Activated naive CD8-positive, alpha-beta T cell treated with anti-CD3 and anti-CD28 coated beads, Interleukin-2, amount 50 U/mL, for 24 hours (primary cell): ENCODE measurements at places on chromosomes 6 and 20.

- peak; percentile 40 for DNase-seq
Observed at GRCh38 chr6:12012038-12012557, at the start of gene HIVEP1. HIVEP1 (plus strand) TSS chr6:12012312; CDS start chr6:12015629, 3,317 bp downstream.

DNA sequence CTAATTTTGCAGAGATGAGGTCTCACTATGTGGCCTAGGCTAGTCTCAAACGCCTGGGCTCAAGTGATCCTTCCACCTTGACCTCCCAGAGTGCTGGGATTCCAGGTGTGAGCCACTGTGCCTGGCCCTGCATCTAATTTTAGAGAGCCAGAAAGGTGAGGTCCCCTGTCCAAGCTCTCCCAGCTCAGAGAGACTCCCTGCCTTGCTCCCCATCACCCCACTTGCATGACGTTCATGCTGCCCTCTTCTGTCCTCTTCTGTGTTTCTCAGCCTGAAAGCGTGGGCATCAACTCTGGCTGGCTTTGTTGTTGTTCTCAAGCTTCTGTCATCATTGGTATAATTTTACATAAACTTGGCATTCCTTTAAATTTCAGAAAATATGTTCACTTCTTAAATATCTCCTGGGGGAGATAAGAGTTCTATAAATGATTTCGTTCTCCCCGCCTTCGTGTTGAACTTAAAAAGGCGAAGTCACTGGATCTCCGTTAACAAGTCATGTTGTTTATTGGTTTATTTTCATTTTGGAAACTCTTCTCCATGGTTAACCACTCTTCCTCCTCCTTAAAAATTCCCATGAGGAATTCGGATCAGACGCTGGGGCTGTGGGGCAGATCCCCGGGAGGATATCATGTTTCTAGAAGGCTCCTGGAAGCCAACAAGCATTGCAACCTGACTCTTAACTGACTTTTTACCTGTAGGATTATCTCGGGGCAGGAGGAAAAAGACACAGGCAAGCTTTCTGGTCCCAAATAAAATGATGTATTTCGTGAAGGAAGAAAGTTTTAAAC, 13.2 kb upstream of the PARD6B start:
- DNase-seq: no peak

GRCh38 chr6:7974938-7975763, 64.6 kb upstream of the TXNDC5 start:
- DNase-seq: no peak

- DNase-seq: peak; percentile 77
Observed at GRCh38 chr6:158072083-158072721, 90.5 kb downstream of the SYNJ2 start.

GRCh38 chr20:25217161-25218108, 21.9 kb downstream of the ENTPD6 start:
- DNase-seq: no peak

GRCh38 chr6:139587469-139587868, 213.0 kb upstream of the CITED2 start:
- no peak for DNase-seq

- DNase-seq: no peak
Observed at GRCh38 chr20:62366370-62367135, 559 bp downstream of the LAMA5 start.

DNA sequence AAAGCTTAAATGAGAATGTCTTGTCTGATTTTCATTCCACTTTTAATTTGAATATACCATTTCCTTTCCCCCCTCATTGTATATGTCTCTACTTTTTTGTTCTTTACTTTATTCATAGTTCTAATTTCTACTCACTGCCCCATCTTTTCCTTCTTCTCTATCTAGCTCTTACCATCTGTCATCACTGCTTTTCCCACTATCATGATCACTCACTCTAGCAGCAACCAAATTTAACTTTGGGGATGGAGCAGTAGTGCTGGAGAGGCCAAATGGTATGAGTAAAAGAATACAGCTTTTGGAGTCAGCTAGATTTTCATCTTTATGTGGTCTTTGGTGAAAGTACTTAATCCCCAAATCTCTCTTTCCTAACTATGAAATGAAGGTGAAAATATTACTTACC, 25.5 kb downstream of the QKI start:
- no peak for DNase-seq

DNA sequence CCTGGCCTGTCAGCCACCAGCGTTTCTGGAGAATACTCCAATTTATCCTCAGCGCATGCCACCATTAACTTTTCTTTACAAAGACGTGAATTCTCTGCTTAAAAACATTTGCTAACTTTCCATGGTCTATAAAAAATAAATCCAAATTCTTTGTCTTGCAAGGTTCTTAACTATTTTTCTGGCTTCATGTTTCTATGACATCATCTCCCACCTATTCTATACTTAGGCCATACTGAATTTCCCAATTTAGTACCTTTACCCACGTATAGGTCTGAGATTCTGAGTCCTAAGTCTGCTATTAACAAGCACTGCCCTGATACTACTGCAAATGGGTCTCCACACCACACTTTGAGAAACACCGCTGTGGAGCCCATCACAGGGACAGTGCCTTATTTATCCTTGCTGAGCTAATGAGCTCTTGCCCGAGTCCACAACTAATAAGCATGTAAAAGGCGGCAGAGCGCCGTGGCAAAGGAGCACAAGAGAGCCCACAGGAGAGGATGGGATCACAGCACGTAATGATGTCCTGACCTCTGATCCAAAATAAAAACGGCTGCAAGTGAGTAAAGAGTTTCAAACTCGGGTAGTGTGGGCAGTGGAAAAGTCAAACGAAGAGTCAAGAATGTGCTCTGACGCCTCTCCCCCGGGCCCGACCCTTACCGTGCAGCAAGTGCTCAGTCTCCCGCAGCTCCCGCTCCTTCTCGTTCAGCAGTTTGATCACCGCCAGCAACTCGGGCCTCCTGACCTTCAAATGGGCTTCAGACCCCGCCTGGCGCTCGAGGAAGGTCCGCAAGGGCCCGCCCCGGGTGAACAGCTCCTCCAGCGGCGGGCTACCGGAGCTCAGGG, 519 bp downstream of the MTRF1L start:
- DNase-seq: no peak

- DNase-seq: no peak
Observed at GRCh38 chr20:16158976-16159286, 414.3 kb downstream of the KIF16B start.

- no peak for DNase-seq
Observed at GRCh38 chr6:63634630-63635029, 972 bp upstream of the PHF3 start.

GRCh38 chr6:39365281-39366074, 43.0 kb upstream of the KCNK16 start:
- DNase-seq: no peak

DNA sequence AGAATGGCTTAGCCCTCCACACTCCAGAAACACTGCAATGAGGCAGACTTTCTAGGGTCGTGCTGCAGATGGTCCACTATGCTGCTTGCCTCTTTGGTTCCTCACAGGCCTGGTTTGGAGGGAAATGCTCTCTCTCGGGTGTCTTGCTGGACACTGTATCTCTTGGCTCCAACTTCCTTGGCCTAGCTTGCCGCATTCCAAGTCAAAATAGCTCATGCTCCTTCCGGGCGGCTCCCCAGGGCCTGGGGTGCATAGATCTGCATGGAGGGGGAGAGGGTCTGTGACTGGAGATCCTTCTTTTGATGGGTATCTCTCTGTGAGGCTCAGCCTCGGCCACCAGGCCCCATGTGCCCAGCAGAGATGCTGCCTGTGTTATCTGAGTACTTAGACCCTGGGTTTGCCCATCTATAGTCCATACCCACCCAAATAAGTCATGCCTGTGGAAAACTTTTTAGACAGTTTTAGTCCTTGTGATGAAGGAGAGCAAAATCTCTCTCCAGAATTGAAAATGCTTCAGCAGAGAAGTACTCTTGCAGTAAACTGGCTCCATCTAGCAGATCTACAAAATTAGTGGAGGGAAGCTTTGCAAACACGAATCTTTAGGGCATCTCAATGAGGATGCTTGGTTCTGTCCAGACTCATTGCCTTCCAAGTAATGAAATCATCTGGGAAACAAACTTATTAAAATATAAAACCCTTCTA, 264.1 kb upstream of the RIN2 start:
- DNase-seq: no peak

DNA sequence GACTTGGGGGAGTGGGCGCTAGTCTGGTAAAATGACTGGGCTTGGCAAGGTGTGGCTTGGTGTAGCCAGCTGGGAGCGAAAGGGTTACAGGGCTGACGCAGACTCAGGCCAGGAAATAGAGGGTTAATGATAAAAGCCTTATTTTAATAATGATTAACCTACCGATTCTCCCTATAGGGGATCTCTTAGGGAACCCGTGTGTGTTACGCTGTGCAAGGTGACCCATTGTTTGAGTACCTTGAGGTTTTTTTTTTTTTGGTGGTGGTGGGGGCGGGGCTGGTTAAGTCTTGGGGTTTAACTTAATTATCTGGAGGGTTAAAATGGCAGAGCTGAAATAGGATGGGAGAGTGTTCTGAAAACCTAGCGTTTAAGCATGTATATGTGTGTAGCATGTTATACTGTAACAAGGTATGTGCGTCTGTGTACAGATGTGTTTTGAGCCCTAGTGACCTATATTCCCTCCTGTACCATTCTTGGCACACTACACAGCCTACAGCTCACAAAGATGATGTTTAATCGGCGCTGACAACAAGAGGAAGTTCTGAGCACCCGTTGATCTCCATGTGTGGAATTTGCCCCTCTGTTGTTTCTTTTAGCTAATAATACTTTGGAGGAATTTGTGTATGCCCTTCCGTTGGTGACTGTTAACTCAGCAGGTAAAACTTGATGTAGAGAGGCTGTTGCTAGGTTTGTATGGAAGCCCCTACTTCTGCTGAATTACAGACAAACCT, 1.3 kb downstream of the CARMIL1 start:
- DNase-seq: no peak

DNA sequence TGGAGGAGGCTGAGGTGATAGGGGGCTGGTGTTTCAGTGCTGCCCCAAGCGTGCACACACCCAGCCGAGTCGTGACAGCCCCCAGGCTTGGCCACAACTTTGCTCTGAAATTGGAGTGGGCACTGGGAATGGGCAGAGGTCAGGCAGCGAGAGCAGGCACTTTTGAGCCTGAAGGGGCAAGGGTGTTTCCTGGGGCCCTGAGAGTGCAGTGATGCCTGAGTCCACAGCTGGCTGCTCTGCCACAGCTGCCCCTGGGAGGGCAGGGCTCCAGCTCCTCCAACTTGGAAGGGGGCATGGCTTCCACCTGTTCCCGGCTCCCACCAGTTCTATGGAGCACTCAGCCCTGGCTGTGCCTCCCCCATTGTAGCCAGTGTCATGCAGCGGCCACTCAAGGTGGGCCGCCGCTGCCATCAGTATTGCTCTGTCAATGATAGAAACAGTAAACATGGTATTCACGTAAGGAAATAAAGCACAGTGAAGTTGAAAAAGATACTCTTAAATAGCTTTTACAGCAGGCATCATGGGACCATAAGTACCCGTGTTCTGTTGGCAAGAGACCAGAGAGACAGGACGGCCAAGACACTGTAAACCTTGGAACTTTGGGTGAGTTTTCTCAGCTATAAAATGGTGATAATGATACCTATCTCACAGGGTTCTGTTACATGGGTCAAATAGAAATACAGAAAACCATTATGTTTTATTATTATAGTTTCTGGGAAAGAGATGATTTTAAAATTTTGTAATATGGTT, 108.9 kb downstream of the THEMIS start:
- DNase-seq: no peak
